NCI-H460 (cell line): ENCODE measurements at places on chromosomes 13 and 19. TPM values are rescaled to one million over a fixed set of nuclear protein-coding genes. Genes with fewer than 3 reads are reported as not detected.

DNA sequence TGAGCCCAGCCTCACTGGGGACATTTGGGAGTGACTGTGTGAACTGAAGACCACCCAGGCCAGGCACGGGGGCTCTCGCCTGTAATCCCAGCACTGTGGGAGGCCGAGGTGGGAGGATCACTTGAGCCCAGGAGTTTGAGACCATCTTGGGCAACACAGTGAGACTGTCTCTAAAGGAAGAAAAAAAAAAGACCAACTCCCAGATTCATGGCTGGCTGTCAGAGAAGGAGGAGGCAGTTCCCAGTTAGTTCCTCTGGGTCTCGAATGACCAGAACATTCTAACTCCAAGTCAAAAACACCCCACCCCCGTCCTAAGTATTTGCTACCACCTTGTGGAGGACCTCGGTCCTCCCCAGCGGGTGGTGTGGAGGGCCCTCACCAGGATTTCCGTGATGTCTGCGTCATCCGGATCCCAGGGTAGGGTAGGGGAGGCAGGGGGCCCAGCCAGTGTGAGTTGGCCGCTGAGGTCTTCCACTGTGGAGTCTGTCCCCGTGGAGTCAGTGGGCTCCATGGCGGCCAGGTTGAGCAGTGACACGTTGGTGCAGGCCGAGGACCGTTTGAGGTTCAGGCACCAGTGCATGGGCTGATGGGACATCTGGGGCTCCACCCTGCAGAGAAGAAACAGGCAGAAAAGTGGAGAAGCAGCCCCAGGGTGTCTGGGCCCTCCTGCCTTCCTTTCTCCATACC is 1.3 kb downstream of the TSKS start:
- no peak for DNase-seq

- DNase-seq: no peak
Observed at GRCh38 chr13:35499676-35500075, 23.2 kb upstream of the MAB21L1 start.

DNA sequence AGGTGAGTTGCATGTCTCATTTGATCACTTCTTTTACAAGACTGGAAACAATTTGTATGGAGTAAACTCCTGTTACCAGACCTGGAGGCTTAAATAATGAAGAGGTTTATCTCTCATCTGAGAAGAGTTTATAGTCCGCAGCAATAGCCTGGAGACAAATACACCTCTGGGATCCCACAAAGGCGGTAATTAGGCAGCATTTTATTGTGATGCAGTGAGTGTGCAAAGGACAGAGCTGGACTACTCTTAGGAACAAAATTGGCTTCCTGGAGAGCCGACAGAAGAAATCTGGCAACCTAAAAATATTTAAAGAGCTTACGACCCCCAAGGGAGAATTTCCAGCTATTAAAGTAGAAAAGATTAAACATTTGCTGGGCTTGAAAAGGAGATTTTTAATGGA is 11.8 kb upstream of the KATNAL1 start:
- no peak for DNase-seq

DNA sequence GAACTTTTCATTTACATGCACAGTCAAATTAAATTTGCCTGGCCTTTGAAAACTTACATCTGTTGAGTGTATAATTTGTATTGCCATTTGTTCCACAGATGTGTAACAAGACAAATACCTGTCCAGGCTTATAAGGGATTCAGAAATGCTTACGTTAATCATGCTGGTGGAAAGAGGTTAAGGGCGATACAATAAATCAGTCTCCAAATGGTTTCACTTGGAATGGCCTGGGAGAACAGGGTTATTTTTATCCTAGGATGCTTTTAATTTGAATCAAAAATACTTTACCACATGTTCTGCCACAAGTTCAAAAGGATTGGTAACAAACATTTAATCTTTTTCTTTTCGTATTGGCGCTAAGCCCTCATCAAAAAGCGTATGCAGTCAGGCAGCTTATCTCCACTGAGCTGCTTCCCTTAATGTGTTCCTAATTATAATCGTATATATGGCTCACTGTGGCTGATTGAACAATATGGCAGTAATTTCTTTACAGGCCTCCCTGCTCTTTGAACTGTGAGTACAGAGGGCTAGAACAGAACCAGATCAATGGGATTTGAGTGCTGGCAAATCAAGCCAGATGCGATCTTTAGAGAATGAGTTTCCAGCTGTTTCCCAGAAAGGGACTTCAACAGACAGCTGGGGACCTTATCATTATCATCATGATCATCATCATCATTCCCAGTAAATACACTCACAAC is 425.7 kb downstream of the SPRY2 start:
- DNase-seq: no peak

DNA sequence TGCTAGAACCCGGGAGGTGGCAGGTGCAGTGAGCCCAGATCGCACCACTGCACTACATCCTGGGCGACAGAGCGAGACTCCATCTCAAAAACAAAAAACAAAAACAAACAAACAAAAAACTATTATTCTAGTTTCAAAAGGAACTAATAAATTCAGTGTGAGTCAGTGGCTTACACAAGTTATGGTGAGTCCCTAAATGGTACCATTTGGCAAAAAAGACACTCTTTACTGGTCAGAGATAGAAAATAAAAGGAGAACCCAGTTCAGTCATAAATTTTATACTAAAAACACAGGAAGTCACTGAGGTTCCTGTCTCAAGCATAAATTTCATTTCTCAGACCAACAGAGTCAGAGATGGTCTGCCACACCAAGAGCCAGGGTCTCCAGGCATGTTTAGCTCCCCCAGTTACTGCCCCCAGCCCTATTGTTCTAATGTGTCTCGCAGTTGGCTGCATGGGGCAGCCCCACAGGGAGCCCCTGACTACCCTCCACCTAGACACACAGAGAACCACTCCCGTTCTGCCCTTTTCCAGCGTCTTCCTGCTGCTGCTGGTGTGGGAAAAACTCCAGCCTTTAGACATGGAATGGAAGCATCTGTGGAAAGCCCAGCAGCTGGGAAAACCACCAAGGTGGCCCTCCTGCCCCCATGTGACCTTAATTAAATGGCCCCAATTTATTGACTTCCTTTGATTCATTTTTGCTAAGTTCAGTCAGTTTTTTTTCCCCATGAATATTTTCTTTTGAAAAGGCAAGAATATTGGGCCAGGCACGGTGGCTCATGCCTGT is 12.2 kb downstream of the THSD1 start:
- no peak for DNase-seq

GRCh38 chr13:98311200-98311548 is 134.1 kb upstream of the RNF113B start:
- no peak for DNase-seq

- DNase-seq: peak; percentile 78
Observed at GRCh38 chr13:93248627-93249047, 22.0 kb downstream of the GPC6 start.

- no peak for DNase-seq
Observed at GRCh38 chr13:75566658-75567057, 17.1 kb downstream of the UCHL3 start.

- DNase-seq: no peak
Observed at GRCh38 chr13:20193162-20193906, 596 bp upstream of the GJB2 start.

GRCh38 chr13:31920727-31921100 is 110.9 kb upstream of the FRY start:
- DNase-seq: no peak

- DNase-seq: no peak
Observed at GRCh38 chr13:35086667-35087066, 144.6 kb downstream of the NBEA start.

GRCh38 chr13:111623743-111624505 is 303.5 kb downstream of the TEX29 start:
- no peak for DNase-seq

DNA sequence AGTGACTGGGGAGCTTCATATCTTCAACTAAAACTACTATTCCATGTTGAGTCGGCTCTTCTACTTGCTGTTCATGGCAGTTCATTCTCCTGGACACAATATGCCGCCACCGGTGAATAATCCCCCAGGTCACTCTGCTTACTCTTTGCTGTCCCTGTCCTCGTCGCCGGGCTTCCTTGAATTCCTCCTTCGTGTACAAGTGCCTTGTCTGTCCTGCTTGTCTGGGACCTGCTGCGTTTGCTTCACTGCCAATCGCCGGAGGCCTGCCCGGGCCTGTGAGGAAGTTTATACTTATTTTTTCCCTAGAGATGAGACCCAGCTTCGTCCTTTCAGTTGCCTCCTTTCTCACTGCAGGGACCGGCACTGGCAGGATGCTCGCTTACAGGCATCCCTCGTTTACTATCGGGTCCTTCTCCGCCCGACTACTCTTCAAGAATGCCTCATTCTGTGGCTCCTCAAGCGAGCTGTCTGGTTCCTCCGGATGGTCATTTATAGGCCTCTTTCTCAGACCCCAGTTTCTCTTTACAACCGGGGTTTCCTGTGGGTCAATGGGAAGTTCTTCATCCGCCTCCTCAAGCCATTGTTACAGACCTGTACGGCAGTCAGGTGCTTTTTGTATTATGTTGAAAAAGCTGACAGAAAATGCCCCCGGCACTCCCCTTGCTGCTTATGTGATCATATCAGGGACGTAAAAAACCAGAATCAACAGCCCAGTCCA is 5.5 kb upstream of the ERVV-1 start:
- DNase-seq: no peak

GRCh38 chr13:41387576-41387975 is 69.8 kb upstream of the RGCC start:
- DNase-seq: no peak

DNA sequence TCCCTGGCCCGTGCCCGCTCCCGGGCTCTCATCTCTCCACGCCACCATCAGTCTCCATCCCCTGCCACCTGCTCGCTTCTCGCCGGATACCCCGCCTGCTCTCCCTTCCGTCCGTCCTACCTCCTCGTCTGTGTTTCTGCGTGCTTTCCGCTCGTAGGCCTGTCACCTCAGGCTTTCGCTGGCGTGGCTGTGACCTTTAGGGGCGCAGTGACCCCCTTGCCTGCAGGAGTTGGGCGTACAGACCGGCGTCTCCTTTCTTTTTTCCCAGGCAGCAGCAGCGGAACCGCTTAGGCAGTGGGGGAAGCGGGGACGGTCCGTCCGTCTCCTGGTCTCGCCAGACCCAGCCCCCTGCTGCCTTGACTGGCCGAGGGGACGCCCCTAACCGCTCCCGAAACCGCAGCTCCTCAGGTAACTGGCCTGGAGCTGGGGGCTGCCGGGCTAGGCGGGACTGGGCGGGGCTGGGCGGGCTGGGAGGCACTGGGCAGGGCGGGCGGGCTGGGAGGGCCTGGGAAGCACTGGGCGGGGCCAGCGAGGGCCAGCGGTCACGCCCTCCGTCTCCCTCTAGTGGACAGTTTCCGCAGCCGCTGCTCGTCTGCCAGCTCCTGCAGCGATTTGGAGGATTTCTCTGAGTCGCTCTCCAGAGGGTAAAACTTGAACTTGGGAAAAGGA is 6.3 kb downstream of the PGLYRP1 start:
- DNase-seq: peak; percentile 69

DNA sequence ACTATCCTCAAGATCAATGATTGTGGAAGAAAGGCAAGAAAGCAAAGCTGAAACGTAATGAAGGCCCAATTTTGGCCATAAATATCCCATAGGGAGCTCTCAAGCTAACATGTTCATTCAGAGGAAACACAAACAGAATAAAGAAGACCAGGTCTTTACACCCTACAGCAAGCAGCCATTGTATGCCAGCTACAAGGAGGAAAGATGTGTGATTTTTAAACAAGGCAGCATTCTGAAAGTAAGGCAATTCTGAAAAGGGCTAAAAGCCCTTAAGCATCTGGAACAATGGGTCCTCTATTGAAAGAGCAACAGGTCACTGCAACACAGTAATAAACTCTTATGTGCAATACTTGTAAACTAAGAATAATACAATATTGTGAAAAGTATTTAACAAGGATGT is 1002.4 kb downstream of the SLITRK1 start:
- DNase-seq: no peak

- no peak for DNase-seq
Observed at GRCh38 chr13:109205315-109205714, 575.9 kb downstream of the MYO16 start.

- DNase-seq: no peak
Observed at GRCh38 chr13:94344126-94344818, 135.2 kb downstream of the DCT start.

- no peak for DNase-seq
Observed at GRCh38 chr19:17004386-17004785, 22.2 kb downstream of the CPAMD8 start.

GRCh38 chr13:49655906-49656305 is 27.6 kb downstream of the ARL11 start:
- no peak for DNase-seq

DNA sequence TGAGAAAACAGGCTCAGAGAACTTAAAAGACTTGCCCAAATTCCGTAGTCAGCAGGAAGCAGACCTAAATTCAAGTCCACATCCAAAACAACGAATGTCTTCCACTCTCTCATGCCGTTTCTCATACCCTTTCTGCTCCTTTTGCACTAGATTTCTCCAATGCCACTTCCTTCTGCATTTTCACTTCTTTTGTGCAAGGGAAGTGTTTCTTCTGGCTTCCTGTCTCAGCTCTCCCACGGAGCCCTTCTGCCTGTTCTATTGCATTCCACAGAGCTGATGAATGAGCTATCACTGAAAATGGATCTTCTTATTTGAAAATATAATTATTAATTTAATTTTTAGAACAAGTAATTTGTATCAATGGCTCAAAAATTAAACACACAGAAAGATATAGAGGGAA is 56.1 kb upstream of the STK24 start:
- no peak for DNase-seq

DNA sequence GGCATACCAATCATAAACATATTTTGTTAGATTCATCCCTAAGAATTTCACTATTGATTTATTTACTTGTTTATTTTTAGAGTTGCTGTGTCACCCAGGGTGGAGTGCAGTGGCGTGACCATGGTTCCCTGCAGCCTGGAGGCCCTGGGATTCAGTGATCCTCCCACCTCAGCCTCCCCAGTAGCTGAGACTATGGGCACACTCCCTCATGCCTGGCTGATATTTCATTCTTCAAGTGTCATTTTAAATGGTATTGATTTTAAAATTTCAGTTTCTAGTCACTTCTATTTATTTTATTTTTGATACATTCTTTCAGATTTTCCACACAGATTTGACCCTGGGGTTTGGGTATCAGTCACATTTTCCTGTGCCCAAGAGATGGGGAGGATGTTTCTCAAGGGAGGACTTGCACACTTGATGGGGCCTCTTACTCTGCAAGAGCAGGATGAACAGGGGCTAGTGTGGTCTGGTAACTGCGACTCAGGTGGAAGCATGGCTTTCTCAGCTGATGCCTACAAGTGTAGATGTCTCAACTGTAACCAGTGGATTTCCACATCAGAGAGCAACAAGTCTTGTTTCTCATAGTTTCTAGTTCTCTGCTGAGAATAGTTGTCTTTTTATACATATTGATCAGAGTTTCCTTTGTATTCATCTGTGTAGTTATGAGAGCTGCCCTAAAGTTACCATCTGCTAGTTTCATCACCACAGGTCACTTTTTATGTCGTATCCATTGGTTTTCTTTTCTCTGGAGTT is 40.2 kb downstream of the CCNE1 start:
- no peak for DNase-seq

ZNF726 gene
- total RNA-seq: 0.15 TPM in 1 of 2 replicates, not detected in the other

LIG1 gene
- total RNA-seq: 22.5 and 25.9 TPM in 2 replicates

OR7C1 gene
- not detected in 2 replicates for total RNA-seq

PRX gene
- 2.3 and 2.6 TPM in 2 replicates for total RNA-seq

ATP1A3 gene
- 0.52 TPM in 1 of 2 replicates, not detected in the other for total RNA-seq

PRDX2 gene
- 216 and 259 TPM in 2 replicates for total RNA-seq

GPC6 gene
- total RNA-seq: 16.1 and 16.7 TPM in 2 replicates

IQCN gene
- total RNA-seq: 0.20 and 0.32 TPM in 2 replicates

SIGLEC6 gene
- not detected in 2 replicates for total RNA-seq
